ENCODE measurements at places on chromosomes 11 and 22.
A peak's percentile ranks its signal among the peaks of the same experiment; 100 is the strongest.

- DNase-seq: peak; percentile 60
Observed at GRCh38 chr22:31346733-31347250, 646 bp upstream of the PATZ1 start.

- DNase-seq: no peak
Observed at GRCh38 chr11:109756521-109756920, 334.5 kb downstream of the C11orf87 start.

- no peak for DNase-seq
Observed at GRCh38 chr11:2519862-2520735, 75.3 kb downstream of the KCNQ1 start.

GRCh38 chr11:45405916-45406670, 120.0 kb upstream of the SYT13 start:
- no peak for DNase-seq

DNA sequence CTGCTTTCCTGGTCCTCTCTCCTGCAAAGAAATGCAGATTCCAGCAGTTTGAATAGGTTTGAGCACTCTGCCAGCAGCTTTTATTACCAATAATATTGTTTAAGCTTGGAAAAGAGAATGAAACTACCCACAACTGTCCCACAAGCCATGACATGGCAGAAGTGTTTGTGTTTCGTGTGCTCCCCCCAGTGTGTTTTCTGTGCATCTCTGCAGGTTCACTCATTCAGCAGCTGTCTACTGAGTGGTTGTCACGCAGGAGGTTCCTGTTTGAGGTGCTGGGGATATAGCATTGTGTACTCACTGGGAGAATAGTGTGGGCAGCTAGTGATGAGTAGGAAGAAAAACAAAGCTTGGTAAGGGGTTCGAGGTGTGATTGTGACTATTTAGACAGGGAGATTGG, 55.3 kb upstream of the SUSD2 start:
- no peak for DNase-seq

DNA sequence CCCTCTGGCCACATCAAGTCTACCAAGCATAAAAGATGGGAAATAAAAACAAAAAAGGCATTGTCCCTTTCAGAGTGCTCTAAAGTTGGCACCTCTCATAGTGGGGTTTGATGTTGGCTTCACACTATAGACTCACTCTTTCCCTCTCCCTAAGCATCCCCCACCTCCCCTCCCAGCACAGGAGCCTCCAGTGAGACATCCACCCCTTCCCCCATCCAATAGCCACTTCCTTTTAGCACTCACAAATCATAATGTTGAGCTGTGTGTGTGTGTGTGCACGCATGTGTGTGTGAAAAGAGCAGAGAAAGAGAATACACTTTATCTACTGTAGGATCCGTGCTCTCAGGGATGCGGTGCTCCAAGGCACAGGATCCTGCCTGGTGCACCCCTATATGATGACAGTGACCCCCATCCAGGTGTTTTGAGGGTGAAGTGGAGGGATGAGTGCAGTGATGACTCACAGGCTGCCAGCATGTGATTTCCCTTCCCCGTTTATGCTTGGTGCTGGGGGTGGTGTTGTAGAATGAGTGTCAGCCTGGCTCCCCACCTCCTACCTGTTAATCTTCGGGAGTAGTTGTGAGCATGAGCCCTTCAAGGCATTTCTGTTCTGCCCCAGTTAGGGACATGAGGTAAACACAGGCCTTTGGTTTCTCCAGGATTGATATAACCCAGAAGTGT, 235.2 kb upstream of the B3GAT1 start:
- no peak for DNase-seq

DNA sequence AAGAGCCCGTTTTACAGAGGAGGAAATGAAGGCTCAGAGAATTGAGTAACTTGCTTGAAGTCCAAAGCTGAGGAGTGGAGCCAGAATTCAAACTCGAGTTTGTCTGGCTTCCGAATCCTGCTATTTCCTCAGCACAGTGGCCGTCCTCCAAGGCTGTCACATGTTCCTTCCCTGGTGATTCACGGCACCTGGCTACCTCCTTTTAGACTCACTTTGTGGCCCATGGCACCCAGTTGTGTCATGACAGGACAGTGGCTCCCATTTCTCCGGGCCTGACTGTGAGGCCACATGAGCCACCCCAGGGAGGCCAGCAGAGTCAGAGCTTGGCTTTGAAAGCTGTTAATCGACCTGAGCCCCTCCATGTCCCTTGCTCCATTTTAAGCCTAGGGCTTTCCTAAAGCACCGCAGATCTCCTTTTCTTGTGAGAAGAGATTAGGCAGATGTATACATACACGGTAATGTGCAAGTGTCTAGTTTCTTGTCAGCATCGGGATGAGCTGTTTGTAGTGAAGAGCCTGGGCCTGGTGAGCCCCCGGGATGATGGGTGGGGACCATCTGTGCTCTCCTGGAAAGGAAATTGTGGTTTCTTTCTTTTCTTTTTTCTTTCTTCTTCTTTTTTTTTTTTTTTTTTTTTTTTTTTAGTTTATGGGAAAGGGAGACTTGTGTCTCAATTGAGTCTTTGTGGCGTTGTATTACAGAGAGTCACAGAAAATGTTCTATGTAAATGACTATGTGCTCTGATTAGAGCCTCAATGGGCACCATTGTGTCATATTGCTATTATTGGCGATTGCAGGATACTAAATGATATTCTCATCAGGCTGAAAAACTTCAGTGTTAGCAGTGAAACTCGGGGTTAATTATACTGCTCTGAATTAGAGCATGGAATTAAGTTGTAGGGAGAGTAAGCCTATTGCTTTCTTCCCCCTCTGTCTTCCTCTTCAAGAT, 54.8 kb downstream of the PTPRJ start:
- no peak for DNase-seq

- DNase-seq: no peak
Observed at GRCh38 chr22:26295563-26296126, 126.4 kb downstream of the SEZ6L start.

GRCh38 chr22:38267086-38267485, 5.7 kb downstream of the TMEM184B start:
- no peak for DNase-seq

- DNase-seq: no peak
Observed at GRCh38 chr22:44159811-44160210, 20.9 kb upstream of the PARVG start.

- DNase-seq: no peak
Observed at GRCh38 chr11:75524665-75525432, 892 bp downstream of the GDPD5 start.

GRCh38 chr11:75386942-75387630, 12.2 kb upstream of the RPS3 start:
- DNase-seq: no peak

DNA sequence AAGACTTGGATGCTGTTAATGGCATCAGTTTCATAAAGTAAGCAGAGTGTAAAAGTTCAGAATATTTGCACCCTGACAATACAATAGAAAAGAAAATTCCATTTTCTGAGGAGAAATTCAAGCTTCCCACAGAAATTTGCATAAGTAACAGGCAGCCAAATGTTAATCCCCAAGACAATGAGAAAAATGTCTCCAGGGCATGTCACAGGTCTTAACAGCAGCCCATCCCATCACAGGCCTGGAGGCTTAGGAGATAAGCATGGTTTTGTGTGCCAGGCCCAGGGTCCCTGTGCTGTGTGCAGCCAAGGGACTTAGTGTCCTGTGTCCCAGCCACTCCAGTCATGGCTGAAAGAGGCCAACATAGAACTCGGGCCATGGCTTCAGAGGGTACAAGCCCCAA, 347.6 kb downstream of the LUZP2 start:
- DNase-seq: no peak

GRCh38 chr11:47955061-47955755, 25.2 kb upstream of the PTPRJ start:
- no peak for DNase-seq

DNA sequence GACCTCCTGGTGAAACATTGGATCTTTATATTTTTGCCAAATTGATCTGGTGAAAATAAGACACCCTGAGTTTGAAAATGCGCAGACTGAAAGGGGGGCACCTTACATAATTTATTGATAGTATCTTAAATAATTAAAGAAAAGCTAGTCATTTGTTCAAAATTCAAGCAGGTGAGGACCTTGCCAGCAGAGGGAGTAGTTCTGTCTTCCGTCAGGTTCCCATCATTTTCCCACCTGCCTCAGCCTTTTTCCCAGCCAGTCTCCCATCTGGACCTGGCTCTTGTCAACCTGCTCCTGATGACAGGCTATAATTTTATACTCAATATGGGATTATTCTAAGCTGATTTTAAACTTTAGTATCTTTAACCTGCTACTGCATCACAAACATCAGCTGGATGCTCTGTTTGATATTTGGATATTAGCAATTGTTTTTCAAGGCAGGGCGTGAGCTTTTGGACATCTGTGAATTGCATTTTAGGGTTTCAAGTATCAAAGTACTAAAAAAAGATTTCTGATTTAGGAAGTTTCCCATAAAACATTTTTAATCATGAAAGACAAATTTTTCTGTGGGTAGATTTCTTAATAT, 132.0 kb downstream of the ELP4 start:
- no peak for DNase-seq

- no peak for DNase-seq
Observed at GRCh38 chr11:71115770-71116692, 136.3 kb downstream of the SHANK2 start.

- DNase-seq: no peak
Observed at GRCh38 chr11:69208190-69209037, 52.7 kb downstream of the SMIM38 start.

DNA sequence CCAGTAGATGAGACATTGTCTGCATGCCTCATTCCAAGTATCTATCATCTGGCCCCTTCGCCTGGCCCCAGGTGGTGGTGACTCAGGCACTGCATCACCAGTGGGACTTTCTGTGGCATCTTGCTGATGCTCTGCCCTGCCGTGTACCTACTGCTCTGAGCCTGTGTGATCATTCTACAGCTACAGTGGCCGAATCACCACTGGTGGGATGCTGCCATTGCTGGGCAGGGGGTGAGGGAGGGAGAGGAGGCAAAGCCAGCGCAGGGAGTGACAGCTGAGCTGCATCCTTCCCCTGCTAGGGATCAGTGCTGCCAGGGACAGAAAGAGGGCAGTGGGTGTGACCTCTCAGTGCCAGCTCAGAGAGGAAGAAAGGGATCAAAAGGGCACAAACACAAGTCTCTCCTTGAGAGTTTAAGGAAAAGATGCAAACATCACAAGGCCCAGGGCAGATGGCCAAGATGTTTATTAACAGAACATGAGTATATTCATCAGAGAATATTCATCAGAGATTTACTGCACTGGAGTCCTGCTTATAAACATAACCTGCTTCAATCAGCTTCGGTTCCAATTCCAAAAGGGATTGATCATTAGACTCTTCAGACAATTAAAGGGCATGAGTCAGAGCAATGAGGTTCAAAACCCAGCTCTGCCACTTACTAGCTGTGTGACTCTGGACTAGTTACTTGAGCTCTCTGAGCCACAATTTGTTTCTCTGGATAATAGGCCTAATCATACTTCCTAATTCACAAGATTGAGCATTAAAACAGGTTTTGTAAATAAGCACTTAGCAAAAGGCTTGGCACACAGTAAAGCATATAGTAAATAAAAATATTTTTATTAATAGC, 109.8 kb downstream of the NAT10 start:
- DNase-seq: no peak

GRCh38 chr22:31812977-31813605, 59.3 kb downstream of the DEPDC5 start:
- DNase-seq: no peak

GRCh38 chr11:57432149-57432561, 5.2 kb upstream of the SLC43A3 start:
- DNase-seq: no peak

DNA sequence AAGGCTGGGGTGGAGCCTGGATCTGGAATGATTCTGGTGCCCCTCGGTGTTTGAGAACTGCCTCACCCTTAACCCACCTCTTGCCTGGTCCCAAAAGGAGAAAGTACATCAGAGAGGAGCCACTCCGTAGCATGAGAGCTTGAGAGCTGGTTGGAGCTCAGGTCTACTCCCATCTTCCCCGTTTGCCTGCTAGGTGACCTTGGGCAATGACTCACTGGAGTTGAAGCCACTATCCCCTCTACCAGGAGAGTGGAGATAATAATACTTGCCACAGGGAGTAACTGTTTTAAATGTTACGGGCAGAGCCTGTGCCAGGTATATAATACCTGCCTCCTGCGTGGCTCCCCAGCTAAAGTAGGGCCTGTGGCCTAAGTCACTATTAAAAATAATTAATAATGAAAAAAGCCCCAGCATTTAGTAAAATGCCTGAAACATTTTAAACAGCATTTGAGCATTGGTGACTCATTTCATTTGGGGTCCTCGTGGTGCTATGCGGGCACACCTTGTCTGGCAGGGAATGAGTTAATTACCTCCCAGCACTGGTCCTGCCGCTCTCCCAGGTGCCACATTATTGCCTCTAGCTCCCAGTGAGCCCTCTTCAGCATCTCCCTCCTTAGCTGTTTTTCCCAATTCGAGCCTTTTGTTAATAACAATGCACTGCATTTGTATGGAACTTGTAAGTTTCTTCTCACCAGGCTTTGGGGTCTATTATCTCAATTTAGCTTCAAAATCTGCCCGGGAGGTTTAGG, 22.5 kb downstream of the CYTH4 start:
- DNase-seq: no peak

GRCh38 chr11:67468456-67468758, 644 bp downstream of the TMEM134 start:
- no peak for DNase-seq

GRCh38 chr11:92897487-92897886, 72.0 kb upstream of the MTNR1B start:
- no peak for DNase-seq

GRCh38 chr11:114089748-114090147, 30.2 kb downstream of the ZBTB16 start:
- no peak for DNase-seq

GRCh38 chr11:115544422-115544948, 40.3 kb upstream of the CADM1 start:
- no peak for DNase-seq

DNA sequence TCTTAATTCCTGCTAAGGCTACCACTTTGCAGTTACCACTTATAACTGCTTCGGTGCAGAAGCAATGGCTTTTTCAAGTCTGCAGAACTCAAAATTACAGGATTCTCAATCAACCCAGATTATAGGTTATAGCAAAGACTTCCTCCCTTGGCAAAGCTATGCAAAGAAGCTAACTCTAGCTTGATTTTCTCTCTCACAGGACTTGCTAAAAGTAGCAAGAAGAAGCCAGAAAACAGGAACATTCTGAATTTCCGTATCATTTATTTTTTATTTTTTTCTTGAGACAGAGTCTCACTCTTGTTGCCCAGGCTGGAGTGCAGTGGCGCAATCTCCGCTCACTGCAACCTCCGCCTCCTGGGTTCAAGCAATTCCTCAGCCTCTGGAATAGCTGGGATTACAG, 10.7 kb upstream of the PLEKHB1 start:
- DNase-seq: no peak

GRCh38 chr11:107549253-107549953, 16.1 kb downstream of the ALKBH8 start:
- DNase-seq: no peak

- DNase-seq: no peak
Observed at GRCh38 chr11:61868571-61869428, 22.5 kb downstream of the FADS3 start.

GRCh38 chr22:44455151-44455962, 42.7 kb downstream of the RTL6 start:
- no peak for DNase-seq

- no peak for DNase-seq
Observed at GRCh38 chr11:61585115-61585514, 4.2 kb upstream of the SYT7 start.

GRCh38 chr11:131568318-131568717, 197.9 kb downstream of the NTM start:
- DNase-seq: no peak

- peak; percentile 56 for DNase-seq
Observed at GRCh38 chr22:23849009-23850006, 8.4 kb upstream of the SLC2A11 start.
